Tibial nerve (tissue), 4 donors: ENCODE measurements at places on chromosomes 2 and 18. TPM values are rescaled to one million over a fixed set of nuclear protein-coding genes. Genes with fewer than 3 reads are reported as not detected.

Gene MFSD2B
- 1.0 TPM for total RNA-seq

Gene NLRC4
- 3.3 TPM for total RNA-seq

Gene CXCR4
- total RNA-seq, result 38.5 TPM

DNA sequence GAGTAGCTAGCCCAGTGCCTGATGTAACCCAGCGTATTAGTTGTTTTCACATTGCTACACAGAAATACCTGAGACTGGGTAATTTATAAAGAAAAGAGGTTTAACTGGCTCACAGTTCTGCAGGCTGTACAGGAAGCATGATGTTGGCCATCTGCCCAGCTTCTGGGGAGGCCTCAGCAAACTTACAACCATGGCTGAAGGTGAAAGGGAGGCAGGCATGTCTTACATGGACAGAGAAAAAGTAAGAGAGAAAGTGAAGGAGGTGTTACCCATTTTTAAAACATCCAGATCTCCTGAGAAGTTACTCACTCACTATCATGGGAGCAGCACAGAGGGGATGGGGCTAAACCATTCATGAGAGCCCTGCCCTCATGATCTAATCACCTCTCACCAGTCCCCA lies 6.1 kb upstream of the CYRIA start:
- no peak for DNase-seq
- H3K4me3 ChIP-seq, result no peak overlapping the region
- H3K36me3 ChIP-seq, result no peaks in the 10 kb centered on the region

- no peaks in the 10 kb centered on the region for H3K36me3 ChIP-seq
- H3K27me3 ChIP-seq, result no peaks in the 10 kb centered on the region
- peak; percentile 18 for DNase-seq
- H3K4me1 ChIP-seq, result no peaks in the 10 kb centered on the region
Measured at GRCh38 chr2:145752091-145752806, 1232.3 kb upstream of the ZEB2 start.

GRCh38 chr18:26556573-26556972 lies 8.2 kb upstream of the KCTD1 start:
- H3K4me1 ChIP-seq, result peaks cover 32% of the 10 kb centered on the region
- no peak overlapping the region for H3K4me3 ChIP-seq
- peak overlapping the region; percentile 31 for H3K27ac ChIP-seq
- H3K27me3 ChIP-seq, result no peaks in the 10 kb centered on the region
- DNase-seq, result no peak
- no peaks in the 10 kb centered on the region for H3K36me3 ChIP-seq

- H3K4me1 ChIP-seq, result no peaks in the 10 kb centered on the region
- no peak overlapping the region for H3K4me3 ChIP-seq
- H3K36me3 ChIP-seq, result no peaks in the 10 kb centered on the region
- H3K27me3 ChIP-seq, result no peaks in the 10 kb centered on the region
Measured at GRCh38 chr2:41040782-41041520, 589.1 kb upstream of the SLC8A1 start.

- no peaks in the 10 kb centered on the region for H3K36me3 ChIP-seq
- no peaks in the 10 kb centered on the region for H3K27me3 ChIP-seq
- no peak for DNase-seq
- no peak overlapping the region for H3K4me3 ChIP-seq
- no peaks in the 10 kb centered on the region for H3K4me1 ChIP-seq
Measured at GRCh38 chr18:72180689-72181088, 363.5 kb downstream of the CBLN2 start.

DNA sequence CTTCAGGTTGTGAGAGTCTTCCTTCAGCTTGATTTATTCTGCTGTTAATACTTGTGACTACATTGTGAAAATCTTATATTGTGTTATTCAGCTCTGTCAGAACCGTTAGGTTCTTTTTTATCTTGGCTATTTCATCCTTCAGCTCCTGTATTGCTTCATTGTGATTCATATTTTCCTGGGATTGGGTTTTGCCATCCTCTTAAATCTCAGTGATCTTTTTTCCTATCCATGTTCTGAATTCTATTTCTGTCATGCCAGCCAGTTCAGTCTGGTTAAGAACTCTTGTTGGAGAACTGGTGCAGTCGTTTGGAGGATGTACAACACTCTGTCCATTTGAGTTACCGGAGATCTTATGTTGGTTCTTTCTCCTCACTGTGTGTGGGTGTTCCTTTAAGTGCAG lies 19.1 kb downstream of the MSTN start:
- H3K4me1 ChIP-seq, result no peaks in the 10 kb centered on the region
- H3K27ac ChIP-seq, result no peak overlapping the region
- no peak overlapping the region for H3K4me3 ChIP-seq
- no peak for DNase-seq
- H3K36me3 ChIP-seq, result no peaks in the 10 kb centered on the region
- no peaks in the 10 kb centered on the region for H3K27me3 ChIP-seq
